Trophoblast cell (in vitro differentiated cells and primary cell): ENCODE measurements at places on chromosomes 4 and X.

GRCh38 chrX:39063037-39063436 lies 261.8 kb downstream of the MID1IP1 start:
- peak; percentile 58 for DNase-seq

- DNase-seq = no peak
Observed at GRCh38 chrX:39894683-39895082, 203.1 kb downstream of the BCOR start.

DNA sequence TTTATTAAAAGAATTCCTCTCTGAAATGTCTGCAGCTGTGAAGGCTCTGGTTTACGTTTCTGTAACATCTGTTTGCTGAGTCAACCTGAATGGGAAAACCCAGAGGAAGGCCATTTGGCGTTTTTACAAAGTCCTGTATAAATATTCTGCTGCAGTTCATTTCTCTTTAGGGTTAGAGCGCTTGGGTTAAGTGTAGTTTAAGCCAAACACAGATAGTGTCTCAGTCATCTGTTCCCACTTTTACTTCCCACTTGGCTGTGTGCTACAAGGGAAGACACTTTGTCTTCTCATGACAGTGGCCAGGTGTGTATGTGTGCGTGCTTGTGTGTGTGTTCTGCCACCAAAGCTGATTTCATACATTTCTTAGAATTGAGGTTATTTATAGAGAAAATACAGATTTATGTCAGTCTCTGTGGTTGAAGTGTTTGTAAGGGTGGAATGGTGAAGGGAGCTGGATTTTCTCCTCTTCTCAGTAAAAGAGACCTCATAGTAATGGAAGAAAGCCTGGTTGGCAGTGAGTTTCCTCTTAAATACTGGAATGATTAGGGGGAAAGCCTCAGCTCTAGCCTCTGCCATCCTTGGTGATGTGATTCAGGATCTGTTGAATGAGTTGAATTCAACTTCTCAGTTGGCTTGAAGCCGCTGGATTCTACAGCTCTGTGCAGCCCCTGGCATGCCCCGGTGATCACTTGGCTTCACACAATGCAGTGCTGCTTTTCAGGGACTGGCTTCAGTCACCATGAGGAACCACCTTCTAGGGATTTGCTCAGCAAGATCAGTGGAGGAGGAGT lies 50.6 kb downstream of the JADE1 start:
- DNase-seq = no peak

GRCh38 chrX:104370089-104370488 lies 115.4 kb upstream of the ESX1 start:
- peak; percentile 43 for DNase-seq

- no peak for DNase-seq
Observed at GRCh38 chr4:180009316-180009715, 2233.9 kb upstream of the TENM3 start.

GRCh38 chr4:168353746-168354145 lies 35.2 kb upstream of the DDX60 start:
- DNase-seq = peak; percentile 13

DNA sequence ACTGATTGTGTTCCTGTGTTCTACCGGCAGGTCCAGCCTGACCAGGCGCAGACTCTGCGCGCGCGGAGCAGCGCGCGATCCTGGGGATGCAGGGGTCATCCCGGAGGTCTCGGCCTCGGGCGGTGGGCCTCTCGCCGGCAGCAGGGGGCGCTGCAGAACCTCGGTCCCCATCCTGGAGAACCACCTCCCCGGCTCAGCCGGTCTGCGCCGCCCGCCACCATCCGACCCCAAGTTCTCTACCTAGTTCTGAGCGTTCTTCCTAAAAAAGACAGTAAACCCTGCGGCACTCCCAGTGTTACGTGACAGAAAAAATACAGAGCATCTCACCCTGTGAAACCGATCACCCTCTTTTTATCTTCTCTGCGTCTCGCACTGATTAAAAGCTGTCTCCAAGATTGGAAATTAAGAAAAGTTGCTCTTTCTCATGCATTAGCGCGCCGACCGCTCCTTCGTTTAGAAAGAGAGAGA lies 1.6 kb downstream of the TRPC3 start:
- DNase-seq = peak; percentile 40

- DNase-seq = no peak
Observed at GRCh38 chrX:69178592-69178991, 13.3 kb upstream of the PJA1 start.

DNA sequence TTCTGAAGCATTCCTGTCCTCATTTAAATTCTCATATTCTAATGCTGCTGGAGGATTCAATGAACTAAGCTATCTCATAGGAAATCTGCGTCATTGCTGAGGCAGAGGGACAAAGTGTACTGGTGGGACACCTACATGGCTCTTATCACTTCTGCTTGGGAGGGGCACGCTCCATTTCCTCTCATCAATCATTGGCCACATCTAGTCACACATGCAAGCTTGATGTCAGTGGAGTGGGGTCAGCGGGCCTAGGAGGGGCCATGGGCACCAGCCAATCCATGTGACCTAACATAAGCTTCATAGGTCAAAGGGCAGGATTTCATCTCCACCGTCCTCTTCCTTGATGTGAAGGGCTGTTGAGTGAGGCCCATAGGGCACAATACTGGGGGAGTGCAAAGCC lies 21.4 kb downstream of the BEX3 start:
- no peak for DNase-seq

- no peak for DNase-seq
Observed at GRCh38 chr4:106551724-106552123, 183.1 kb upstream of the GIMD1 start.

GRCh38 chrX:150849486-150849885 lies 49.0 kb downstream of the CD99L2 start:
- DNase-seq = no peak

- no peak for DNase-seq
Observed at GRCh38 chr4:185054272-185054671, 36.0 kb downstream of the HELT start.

DNA sequence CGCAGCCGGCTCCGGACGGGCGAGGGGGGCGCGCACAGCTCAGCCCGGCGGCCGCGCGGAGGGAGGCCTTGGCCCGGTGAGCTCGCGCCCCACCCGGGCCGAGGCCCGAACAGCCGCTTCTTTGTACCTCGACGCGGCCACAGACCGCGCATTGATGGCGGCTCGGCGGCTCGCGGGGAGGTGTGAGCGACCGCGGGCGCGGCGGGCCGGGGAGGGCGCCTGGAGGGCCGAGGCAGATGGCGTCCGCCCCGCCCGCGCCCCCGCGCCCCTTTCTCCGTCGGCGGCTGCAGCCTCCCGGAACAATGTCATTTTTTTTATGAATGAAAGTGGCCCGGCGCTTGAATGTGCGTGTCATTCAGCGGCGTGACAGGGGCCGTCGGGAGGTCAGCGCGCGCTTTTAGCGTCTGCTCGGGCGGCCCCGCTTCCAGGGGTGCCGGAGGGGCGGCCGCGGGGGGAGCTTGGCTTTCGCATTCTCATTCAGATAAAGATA lies 1.8 kb downstream of the FGFR3 start:
- DNase-seq = no peak

GRCh38 chr4:95949136-95949765 lies 109.4 kb downstream of the PDHA2 start:
- DNase-seq = no peak

GRCh38 chrX:130213376-130213775 lies 41.6 kb downstream of the RAB33A start:
- DNase-seq = no peak

- DNase-seq = no peak
Observed at GRCh38 chr4:14906805-14907204, 95.5 kb upstream of the CPEB2 start.

DNA sequence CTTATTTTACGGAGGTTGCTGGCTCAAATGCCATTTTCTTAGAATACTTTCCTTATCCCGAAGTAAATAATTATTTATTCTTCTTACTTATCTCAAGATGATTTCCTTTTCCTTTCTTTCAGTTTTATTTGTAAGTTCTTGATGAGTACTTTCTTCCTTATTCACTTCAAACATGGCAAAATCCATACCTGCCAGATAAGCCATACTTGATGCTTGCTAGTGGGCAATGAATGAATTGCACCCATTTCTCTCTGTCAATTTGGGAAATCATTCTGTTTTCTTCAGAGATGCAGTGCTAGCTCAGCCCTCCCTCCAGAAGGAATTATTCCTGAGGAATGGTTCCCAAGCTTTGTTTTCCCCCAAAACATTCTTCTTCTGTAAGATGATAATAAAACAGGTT lies 598.3 kb downstream of the SPRY1 start:
- no peak for DNase-seq
